ENCODE measurements at places on chromosomes 7 and 10.

- DNase-seq = no peak
These were observed 401.7 kb upstream of the VWC2 start for GRCh38 chr7:49371771-49372170.

DNA sequence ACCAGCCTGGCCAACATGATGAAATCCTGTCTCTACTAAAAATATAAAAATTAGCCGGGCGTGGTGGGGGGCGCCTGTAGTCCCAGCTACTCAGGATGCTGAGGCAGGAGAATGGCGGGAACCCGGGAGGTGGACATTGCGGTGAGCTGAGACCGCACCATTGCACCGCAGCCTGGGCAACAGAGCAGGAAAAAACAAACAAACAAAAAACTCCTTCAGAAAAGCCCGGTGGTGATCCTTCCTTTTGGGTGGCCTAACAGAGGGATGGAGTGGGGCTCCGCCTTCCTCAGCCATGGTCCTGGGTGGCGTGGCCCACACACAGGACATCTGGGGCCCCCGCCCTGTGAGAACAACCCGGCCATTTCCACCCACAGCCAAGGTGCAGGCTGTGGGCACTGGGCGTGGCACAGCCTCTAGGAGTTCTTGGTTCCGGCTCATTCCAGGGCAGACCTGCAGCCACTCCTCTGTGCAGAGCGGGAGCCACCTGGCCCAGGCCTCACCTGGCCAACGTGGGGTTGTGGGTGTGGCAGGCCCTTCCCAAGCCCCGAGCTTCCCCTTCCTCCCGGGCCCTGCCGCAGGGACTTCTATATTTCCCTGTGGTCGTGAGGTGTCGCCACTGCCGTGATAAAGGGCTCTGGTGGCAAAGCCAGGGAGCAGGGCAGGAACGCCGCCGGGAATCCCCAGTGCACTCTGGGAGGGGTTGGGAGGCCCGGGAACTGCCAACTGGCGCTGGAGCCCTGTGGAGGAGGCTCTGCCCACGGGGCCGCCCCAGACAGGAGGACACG is 37.6 kb downstream of the GET4 start:
- no peak for DNase-seq

DNA sequence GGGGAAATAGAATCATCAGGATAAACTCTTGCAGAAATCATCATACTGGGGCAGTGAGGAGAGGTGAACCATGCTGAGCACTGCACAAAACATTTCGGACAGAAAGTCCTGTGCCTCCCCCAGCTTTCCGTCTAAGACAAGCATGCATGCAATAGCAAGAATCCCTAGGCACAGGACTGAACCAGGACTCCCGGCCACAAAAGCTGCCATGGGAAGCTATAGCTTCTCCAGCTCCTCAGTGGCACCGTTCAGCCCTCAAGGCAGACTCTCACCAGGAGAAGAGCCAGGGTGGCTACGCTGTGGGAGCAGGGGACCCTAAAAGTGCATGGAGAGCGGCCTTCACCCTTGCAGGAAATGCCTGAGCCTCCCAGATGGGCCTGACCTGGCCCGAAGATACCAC is 70.8 kb downstream of the ASB13 start:
- DNase-seq = no peak

GRCh38 chr7:33075818-33076518 is 13.4 kb upstream of the NT5C3A start:
- DNase-seq = no peak

DNA sequence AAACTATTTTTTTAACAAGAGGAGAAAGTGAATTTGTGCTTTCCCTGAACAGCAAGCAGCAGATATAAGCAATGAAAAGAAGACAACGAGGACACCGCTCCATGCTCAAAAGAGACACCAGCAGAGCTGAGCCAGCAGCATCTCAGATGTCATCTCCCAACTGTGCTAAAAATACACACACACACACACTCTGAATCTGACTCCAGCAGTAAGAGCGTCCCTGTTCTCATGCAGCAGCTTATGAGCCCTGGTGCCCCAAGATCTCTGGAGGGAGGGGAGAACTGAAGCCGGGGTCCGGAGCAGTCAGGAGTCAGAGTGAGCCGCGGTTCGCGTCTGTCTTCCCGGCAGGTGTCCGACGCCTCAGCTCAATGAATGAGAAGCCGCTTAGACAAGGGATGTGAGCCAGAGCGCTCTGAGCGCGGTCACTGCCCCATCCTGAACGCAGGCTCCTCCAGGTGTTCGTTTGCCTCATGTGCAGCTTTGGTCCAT is 49.2 kb downstream of the SVIL start:
- no peak for DNase-seq

DNA sequence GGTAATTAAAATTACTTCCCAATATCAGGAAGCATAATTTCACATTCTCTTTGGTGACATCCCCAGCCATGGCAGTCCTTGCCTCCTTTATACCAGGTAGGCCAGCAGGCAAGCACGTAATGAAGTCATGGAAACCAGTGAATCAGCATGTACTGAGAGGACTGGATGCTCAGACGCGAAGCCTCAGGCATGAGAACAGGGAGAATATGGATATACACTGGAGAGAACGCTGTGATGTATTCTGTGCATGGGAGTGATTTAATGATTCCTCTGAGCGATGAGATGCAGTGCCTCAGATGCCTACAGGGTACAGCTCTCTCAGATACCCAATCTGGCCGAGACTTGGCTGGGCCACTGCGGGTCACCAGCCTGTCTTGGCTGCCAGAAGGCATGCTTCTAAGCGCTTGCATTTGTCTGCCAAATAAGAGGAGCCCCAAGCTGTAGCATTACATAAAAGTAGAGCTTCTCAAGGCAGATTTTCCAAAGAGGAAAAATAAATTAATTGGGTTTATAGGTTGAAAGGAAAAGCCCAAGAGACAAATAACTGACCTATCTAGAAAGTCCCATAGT is 238.1 kb downstream of the RELN start:
- DNase-seq = no peak

- peak; percentile 47 for DNase-seq
These were observed 1.8 kb downstream of the FRAT2 start for GRCh38 chr10:97332591-97333350.

GRCh38 chr10:27752673-27753237 is 7.1 kb upstream of the MKX start:
- no peak for DNase-seq

GRCh38 chr7:17674943-17675608 is 265.2 kb downstream of the SNX13 start:
- no peak for DNase-seq

DNA sequence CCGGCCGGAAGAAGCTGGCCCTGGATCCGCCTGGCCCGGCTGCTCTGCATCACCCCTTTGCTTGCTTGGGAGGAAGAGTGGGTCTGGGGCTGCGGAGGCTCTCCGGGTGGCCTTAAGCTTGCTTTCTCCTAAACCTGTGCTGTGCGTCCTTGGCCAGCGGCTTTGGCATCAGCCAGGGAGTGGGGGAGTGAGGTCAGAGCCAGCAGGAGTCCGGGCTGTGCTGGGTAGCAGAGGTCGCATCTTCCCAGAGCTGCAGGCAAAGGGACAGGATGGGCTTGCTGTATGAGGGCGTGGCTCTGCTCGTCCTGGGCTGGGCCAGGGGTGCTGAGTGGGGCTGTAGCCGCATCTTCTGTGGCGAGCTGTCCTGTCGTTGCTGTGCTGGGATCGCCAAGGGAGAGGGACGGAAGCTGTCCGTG is 21.1 kb downstream of the BNIP3 start:
- no peak for DNase-seq

DNA sequence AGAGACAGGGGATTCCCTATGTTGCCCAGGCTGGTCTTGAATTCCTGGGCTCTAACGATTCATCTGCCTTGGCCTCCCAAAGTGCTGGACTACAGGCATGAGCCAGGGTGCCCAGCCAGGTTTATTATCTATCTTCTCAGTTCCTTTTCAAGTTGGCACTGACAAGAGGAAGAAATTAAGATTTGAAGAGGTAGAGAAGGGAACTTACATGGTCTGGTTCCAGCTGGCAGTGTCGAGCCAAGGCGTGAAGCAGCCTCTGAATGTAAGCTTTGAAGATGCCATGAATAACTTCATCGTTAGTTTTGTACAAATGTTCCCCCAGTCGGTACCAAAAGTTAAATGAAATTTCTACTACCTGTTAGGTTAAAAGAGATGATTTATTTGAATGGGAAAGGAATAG is 57.7 kb downstream of the TNPO3 start:
- DNase-seq = no peak

DNA sequence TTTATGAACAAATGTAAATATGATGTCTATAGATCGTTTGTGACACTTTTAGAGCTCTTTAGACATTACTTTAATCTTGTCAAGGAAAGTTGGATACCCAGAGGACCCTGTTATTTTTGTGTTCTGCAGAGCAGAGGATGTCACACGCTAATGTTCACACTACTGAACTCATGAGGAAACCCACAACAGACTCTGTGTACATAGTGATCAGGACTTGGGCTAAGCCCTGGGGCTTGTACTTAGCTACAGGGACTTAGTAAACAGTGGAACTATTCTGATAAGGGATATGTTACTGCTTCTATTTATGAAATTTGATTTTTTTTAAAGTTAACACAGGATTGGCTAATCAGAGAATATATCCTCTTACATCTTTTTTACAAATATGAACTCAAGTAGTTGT is 36.1 kb upstream of the ZNF518A start:
- DNase-seq = no peak

GRCh38 chr10:122280156-122280555 is 9.1 kb downstream of the BTBD16 start:
- DNase-seq = no peak

- no peak for DNase-seq
These were observed 157.5 kb downstream of the XPNPEP1 start for GRCh38 chr10:109765838-109766237.

DNA sequence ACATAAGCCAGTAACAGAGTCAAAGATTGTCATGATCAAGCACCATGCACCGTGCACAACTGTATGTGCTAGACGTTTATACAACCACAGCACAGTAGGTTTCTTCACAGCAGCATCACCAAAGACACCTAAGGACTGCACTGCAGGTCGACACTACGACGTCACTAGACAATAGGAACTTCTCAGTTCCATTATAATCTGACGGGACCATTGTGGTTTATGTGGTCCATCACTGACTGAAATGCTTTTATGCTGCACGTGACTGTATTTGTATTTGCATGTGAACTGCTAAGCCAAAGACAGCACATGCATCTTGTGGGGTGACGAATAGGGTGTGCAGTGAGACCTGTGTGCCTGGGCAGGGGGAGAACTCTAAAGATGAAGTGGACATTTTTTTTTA is 164.9 kb downstream of the PARD3 start:
- DNase-seq = no peak

GRCh38 chr7:3538041-3538440 is 237.0 kb downstream of the SDK1 start:
- DNase-seq = no peak

All from AG04450 (cell line).